CMK (cell line): ENCODE measurements at places on chromosomes 16 and 17.

DNA sequence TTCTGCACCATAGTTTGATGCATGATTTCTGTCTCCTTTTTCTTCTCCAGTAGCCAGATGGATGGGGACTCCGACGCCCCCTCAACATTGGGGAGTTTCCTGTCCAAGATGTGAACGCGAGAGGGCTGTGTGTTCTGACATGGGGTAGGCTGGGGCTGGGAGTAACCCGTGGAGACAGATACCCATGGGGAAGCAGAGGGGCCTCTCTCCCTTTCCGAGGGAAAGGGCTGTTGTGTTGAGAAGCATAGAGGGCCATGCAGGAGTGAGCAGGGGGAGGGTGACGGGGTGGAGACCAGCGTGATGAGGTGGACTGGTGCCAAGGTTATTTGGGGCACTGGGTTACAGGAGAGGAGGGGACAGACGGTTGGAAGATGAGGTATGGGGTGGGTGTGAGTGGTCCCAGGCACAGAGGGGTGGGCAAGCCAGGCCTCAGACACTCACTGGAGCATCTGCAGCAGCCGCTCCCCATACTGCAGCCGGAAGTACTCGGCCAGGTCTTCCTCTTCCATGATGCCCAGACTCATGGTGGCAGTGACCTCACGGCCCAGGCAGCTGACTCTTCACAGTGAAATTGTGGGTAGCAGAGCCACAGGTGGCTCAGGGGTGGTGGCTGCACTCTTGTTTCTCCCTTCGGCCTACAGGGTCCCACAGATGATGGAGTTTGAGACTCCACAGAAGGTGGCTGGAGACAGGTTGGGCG is 400 bp downstream of the CCDC42 start:
- no peak for DNase-seq

DNA sequence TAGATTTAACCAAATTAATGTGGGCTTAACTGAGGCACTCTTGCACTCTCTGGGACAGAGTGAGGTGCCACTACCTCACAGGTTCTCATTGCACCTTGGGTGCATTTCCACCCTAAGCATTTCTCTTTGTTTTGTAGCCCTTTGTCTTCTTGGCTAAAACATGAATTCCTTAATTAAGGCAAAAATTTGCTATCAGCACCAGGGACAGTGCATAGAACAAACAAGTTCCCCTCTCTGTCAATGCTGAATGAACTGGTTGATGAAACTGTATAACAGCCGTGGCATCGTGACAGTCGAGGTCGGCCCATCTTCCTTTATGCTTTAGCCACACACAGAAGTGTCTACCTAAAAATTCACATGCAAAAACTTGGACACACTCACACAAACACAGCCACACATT is 74.8 kb downstream of the HS3ST2 start:
- DNase-seq = no peak

DNA sequence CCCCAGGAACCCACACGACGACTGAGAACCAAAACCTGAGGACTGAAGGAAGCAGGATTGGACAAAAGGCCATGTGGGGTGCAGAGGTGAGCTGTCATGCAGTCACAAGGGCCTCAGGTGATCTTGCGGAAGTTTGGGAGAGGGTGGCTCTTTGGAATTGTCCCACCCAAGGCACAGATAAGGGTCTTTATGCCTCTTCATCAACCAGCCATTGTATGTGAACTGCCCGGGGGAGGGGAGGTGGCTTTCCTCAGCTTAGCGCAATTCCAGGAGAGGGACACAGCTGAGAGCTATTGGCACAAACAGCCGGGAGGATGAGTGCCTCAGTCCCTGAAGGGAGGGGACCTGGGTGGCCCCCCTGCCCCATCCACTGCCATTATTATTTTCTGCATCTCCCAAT is 55.1 kb upstream of the PHOSPHO1 start:
- no peak for DNase-seq

GRCh38 chr17:32141679-32142037 is 644 bp upstream of the RHOT1 start:
- no peak for DNase-seq

GRCh38 chr16:3295783-3296182 is 9.4 kb downstream of the TIGD7 start:
- no peak for DNase-seq

DNA sequence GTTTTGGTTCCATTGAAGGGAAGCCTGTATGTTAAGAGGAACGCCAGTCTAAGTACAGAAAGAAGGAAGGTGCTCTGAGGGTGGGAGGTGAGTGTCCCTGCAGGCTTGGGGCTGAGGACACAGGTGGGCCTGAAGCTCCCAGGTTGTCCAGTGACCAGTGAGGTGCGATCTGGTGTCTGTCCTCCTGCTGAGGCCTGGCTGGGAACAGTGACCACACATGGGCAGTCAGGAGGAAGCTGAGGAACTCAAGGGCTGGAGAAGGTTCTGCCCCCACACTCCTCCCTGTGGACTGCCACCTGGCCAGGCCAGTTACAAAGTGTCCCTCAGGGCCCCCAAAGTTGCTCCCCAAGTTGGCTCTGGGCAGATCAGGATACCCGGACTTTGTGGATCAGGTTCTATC is 102.1 kb downstream of the N4BP1 start:
- no peak for DNase-seq

GRCh38 chr16:9578459-9578858 is 487.0 kb downstream of the HAPSTR1 start:
- DNase-seq = no peak

DNA sequence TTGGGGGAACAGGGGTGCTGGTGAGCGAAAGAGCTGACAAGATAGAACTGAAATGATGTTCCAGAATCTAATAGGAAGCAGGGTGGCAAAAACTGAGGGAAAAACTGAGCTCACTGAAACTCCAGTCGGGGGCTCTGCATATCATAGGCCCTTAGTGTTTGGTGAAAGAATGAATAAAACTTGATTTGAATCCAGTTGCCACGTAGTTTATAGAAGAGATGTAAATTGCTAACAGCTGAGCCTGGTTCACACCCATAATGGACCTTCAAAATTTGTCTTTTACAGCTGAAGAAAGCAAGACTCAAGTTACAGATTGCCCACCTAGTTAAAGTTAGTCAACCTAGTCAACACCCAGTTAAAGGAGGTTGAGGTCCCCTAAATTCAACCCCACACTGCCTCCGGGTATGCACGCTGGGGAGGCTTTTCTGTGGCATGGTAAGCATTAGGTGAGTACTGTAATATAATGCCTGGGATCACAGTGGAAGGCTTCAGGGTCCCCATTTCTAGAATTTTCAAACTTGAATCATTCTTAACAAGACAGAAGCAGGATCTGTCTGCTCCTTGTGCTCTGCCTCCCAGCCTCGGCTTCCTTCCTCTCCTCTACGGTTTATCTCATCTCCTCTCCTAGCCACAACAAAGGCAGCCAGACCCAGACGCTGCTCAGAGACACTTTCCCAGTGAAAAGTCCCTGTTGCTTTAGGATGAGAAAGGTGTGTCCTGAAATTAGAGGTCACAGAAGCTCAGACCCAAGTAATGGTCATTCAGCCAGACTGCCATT is 26.9 kb upstream of the SUPT4H1 start:
- DNase-seq = no peak
